Right ventricle myocardium inferior (tissue), 1 donor: ENCODE measurements at places on chromosomes 13 and 19.

DNA sequence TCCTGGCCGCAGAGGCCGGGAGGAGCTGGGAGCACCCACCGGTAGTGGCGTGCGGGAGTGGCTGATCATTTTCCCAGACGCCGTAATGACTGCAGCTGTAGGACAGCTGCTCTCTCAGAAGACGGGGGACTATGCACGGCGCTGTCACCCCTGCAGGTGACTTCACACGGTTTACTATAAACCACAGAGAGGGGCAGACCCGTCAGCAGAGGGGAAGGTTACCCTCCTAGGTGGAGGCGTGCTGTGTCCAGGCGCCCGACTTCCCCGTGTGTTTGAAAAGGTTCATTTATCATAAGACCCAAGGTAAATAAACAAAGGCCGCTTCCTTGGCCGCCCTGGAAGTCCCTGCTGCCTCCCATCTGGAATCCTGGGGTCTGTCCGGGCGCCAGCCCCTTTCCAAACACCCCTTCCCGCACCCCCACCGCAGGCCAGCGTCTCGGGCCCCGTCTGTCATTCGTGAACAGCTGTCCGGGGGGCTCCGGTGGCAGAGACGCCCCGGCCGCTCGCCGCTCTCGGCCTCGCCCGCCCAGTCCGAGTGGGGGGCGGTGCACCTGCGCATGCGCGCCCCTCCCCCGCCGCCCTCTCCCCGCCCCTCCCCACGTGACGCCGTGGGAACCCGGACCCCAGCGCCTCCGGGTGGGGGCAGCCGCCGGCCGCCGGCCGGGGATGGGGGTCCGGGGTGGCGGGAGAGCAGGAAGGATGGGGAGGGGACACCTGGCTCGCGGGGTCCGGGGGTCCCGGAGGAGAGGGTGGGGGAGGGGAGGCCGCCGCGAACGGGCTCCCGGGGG lies 915 bp downstream of the SHC2 start:
- DNase-seq = no peak

DNA sequence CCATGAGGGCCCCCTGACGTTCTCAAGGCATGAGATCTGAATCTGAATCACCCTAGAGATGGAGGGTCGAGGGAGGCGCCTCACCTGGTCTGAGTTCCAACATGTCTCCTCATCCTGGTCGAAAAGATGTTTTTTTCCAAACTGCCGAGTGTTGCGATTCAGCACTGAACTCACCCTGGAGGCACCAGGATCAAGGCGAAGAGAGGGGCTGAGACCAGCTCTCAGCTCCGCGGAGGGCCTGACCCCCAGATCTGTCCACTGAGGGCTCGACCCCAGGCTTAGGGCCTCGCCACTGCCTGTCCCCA lies 555 bp downstream of the NR2C2AP start:
- DNase-seq = no peak

DNA sequence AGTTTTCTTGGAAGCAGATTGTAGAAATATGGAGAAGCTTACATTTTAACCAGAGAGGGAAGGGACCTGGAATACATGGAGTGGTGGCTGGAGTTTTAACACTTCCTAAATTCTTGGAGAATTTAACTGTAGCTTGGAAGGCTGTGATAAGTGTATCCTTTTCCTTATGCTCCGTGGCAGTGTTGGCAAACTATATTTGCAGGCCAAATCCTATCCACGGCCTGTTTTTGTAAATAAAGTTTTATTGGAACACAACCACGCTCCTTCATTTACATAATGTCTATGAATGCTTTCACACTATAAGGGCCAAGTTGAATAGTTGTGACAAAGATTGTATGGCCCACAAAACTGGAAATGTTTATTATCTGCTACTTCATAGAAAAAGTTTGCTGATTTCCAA lies 110.6 kb upstream of the MIR17HG start:
- DNase-seq = no peak

DNA sequence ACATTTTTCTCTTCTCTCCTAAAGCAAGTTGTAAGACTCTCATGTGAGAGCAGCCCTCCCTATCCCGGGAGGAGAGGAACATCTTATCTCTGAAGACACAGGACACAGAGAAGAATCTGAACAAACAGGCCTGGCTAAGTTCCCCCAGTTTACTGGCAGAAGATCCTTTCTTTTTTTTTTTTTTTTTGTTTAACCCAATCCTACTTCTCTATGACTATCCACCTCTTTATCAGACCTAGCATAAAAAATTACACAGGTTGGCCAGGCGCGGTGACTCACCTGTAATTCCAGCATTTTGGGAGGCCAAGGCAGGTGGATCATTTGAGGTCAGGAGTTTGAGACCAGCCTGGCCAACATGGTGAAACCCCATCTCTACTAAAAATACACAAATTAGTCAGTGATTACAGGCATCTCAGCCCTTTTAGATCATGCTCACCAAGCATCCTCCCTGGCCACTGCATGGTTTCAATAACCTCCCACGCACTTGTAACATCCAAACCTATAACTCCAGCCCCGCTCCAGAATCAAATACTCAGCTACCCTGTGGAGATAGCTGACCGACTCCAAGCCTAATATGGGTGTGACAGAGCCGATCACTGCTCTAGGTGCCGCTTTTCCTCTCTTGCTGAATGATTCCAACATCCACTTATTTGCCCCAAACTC lies 27.3 kb upstream of the MUC16 start:
- DNase-seq = no peak

- DNase-seq = no peak
Measured at GRCh38 chr13:66405908-66406802, 824.0 kb downstream of the PCDH9 start.

- peak; percentile 89 for DNase-seq
Measured at GRCh38 chr19:47790398-47790814, 11.9 kb downstream of the SELENOW start.

DNA sequence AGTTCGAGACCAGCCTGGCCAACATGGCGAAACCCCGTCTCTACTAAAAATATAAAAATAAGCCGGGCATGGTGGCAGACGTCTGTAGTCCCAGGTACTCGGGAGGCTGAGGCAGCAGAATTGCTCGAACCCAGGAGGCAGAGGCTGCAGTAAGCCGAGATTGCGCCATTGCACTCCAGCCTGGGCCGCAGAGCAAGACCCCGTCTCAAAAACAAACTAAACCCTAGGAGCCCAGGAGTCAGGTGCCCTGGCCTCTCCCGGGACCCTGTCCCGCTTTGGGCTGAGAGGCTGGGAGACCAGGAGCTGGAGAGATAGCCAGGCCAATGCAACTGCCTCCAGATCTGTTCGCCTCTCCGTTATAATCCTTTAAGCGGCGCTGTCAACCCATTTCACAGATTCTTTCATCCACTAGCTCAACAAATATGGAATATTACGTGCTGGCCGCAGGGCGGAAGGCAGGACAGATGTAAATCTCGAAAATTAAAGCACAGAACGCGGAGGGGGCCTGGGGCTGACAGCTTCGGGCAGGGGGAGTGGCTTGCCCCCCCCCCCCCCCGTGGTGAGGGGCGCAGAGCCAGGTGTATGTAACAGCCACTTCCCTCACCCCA lies 5.3 kb upstream of the MYBPC2 start:
- no peak for DNase-seq

- DNase-seq = peak; percentile 23
Measured at GRCh38 chr19:2454199-2454961, 2.4 kb downstream of the LMNB2 start.

DNA sequence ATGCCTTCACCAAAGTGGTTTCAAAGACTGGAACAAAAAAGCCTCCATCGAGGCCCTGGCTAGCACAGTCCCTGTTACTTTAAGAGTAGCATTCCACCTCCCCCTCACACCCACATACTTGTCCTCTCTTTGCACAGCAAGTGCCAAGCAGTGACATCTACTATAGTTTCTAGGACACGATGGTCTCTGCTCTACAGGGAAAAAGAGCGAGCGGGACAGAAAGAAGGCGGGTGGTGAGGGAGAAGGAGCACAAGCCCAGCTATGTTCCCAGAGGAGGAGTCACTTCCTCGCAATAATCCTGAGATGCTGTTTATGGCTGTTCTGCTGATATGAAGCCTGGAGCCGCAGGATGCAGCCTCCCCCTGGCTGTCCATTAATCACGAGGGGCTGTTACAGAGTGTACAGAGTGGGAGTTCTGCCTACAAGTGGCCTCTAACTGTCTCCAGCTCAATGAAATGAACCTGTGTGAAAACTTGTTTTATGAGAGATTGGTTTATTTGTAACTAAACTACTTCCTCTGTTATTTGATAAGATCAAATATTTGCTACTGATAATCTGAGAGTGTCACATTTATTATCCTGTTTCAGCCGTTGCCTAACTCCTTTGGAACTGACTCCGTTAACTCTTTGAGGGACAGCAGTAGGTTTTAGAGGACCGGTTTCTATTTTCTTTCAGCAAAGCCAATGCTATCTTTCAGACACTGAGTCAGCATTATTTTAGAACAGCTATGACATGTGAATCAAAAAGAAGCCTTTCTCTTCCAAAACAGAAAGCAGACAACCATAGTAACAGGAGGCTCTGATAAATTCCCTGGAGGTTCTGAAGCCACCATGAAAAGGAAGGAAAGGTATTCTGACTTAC lies 208.0 kb downstream of the SPRY2 start:
- DNase-seq = peak; percentile 72

DNA sequence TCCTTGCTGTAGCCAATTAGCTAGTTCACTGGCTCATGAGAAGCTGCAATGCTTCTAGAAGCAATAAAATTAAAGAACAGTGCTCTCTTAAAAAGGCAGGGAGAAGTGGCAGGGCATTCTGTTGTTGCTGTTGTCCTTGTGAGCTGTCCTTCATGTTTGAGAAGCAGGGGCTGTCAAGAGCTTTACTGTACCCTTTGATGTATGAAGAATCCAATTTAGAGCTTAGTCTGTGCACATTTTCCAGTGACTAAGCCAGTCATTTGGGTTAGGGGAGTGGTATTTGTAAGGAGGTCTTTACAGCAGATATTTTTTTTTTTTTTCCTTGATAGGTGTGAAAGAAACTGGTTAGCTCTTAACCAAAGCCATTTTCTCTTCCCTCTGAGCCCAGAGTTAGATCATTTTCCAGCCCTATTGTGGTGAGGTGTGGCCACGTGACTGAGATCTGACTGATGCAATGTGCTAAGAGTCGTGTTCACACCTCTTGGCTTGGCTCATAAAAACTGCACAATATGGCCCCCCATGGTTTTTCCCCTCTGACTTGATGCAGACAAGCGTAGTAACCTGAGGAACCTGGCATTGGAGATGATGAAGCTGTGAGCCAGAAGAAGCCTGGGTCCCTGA lies 309.6 kb upstream of the TMTC4 start:
- no peak for DNase-seq

- no peak for DNase-seq
Measured at GRCh38 chr19:5237190-5237780, 103.3 kb downstream of the PTPRS start.

GRCh38 chr13:66415444-66415843 lies 814.7 kb downstream of the PCDH9 start:
- DNase-seq = no peak

DNA sequence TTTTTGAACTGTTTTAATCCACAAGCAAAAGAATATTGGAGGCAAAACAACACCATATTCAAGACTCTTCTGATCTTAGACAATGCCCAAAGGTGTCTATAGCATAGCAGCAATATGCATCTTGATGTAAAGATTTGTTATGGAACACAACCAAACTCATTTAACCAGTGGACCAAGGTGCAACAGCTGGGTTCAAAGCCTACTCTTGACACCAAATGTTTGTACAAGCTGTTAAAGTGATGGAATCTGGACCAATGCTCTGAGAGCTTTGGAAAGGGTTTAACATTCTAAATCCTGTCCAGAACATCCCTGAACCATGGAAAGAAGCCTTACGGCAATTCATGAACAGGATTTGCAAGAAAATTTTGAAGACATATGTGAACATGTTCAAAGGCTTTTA lies 520.0 kb downstream of the GPC6 start:
- no peak for DNase-seq

DNA sequence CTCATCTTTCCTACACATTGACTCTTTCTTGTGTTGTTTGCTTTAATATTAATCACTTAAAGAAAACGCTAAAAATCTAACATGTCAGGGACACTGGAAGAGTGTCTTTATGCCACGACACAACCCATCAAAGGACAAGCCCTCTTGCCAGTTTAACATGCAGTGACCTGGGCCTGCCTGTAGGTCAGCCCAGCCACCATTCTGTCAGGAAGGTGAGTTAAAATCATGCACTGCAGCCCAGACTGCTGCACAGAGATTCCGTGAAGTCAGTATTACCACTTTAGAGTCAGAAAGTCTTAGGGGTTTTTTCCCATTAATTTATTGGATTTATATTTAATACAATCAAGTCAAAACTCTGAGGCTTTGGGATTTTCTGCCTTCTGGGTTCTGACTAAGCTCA lies 58.0 kb downstream of the TNFRSF19 start:
- DNase-seq = no peak

DNA sequence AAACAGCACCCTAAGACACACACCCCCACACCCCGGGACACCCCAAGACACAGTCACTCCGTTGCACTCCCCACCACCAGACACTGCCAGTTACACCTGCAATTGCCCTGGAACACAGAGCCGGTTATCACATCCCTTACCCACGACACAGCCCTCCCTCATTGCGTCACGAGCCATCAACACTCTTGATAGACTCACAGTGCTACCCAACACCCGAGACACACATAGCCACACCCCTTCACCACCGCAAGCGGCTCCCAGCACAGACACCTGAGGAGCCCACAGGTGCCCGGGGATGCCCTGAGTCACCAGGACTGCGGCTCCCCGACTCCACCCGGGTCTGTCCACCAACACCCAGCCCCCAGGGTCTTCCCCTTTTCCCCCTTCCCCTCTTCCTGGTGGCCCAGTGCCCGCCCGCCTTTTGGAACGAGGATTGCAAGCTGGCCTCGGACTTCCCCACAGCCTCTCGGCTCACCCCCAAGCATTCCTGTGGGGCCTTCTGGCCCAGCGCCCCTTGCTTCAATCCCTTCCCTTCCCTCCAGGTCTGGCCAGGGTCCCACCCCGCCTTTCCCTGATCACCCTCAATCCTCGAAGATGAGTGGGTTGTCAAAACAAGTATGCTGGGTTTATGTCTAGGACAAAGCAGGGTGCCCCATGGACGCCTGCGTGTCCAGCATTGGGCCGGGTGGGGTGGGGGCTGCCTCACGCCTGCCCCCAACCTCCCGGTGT lies 1.7 kb upstream of the PTGER1 start:
- DNase-seq = peak; percentile 78

DNA sequence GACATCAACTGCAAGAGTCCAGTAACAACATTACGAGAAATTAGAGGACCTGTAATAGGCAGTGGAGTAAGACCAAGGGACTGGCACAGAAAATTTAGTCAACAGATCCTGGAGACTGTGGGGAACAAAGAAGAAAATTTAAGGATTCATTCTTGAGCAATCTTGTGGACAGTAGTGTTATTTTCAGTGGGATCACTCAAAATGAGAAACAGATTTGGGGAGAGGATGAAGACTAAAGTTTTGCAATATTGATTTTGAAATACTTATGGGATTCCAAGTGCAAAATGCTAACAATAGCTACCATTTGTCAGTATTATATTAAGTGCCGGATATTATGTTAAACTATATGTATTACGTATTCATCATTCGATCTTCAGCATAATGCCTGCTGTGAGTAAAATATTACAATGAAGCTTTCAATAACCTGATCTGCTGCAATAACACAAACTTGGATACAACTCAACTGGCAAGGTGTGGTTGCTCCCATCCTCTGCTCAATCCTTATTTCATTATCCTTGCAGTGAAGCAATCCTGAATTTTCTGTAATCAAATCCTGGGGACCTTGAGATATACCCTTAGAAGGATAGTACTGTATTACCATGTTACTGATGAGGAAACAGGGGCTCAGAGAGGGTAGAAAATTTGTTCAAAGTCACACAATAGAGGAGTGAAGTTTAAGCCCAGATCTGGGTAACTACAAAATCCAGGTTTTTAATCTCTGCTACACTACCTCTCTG lies 84.2 kb downstream of the SACS start:
- no peak for DNase-seq

- no peak for DNase-seq
Measured at GRCh38 chr19:53555352-53555751, 17.4 kb downstream of the ZNF331 start.
